ENCODE measurements at places on chromosomes 2 and 18.
A peak's percentile ranks its signal among the peaks of the same experiment; 100 is the strongest.

DNA sequence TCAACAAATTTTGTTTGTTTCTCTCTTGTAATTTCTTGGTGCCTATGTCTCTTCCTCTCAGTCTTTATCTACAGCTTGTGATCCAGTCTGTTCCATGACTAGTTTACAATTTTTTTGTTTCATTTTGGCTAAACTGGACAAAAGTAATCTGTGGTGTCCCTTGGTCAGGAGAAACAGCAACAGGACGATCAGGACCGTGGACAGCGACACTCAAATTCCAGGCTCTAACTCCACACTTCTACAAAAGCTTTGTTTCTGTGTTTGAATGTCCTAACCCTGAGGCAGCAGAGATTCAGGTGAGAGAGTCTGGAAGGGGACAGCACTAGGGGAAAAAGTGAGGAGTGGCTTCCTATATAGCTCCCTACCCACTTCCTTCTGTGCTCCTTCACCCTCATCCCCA is 593.3 kb upstream of the FANCL start:
- no peak for DNase-seq

GRCh38 chr2:206840999-206841398 is 75.6 kb downstream of the FASTKD2 start:
- DNase-seq = no peak

- no peak for DNase-seq
These were observed 1082.3 kb upstream of the TMEFF2 start for GRCh38 chr2:193276988-193277387.

GRCh38 chr2:138500592-138501424 is 762 bp upstream of the SPOPL start:
- no peak for DNase-seq

GRCh38 chr2:43226955-43227829 is 786 bp upstream of the ZFP36L2 start:
- DNase-seq = peak; percentile 98

GRCh38 chr2:239949537-239949936 is 75.6 kb downstream of the NDUFA10 start:
- DNase-seq = peak; percentile 19

GRCh38 chr2:145765874-145766273 is 1246.0 kb upstream of the ZEB2 start:
- no peak for DNase-seq

DNA sequence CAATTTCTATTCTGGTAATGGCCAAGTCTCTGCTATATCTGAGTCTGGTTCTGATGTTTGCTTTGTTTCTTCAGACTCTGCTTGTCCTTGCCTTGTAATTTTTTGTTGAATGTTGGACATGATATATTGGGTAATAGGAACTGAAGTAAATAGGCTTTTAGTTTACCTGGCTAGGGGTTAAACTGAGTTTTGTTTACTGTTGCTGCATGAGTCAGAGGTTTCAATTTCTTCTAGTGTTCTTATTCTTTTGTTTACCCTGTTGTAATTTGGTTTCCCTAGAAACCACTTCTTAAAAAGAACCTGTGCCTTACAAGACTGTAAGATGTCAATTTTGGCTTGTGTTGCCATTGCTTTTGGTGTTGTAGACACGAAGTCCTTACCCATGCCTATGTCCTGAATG is 285.0 kb upstream of the KCNH7 start:
- no peak for DNase-seq

DNA sequence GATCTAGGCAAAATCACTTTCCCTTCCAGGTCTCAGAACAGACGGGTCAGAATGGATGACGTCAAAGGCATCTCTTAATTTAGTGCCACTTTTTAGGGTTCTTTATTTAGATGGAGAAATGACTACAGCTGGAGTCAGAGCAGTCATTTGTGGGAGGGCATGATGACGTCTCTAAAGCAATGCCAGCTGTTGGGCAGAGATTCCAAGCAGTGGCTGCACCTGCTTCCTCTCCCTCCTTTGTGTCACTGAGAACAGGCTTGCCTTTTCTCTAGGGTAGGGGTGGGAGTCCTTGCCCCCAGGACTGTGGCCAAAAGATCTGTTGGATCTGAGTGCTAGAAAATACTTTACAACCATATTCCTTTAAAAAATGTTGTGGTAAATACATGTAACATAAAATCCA is 28.7 kb upstream of the SKOR2 start:
- no peak for DNase-seq

DNA sequence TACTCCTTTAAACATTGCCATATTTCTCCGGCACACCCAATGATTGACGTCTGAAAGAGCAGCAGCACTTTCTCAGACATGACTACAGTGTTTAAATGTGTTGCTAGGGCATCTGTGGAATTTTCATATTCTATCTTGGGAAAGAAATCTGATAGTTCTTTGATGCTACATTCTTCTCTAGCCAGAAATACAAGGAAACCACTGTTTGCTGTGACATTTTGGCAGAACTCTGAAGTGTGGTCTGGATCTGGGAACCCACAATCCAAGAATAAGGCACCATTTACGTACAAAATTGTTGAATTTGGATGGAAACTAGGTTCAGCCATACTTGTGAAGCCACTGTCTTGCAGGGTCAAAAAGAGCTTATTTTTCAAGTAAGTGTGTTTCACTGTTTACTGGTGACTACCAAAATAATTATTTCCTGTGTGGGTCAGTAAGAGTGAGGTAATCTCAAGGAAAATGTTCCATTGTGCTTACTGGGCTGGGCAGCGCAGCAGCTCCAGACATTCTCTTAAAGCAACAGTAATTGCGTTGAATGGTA is 21.3 kb upstream of the CD28 start:
- no peak for DNase-seq

All from upper lobe of right lung (tissue), 1 donor.